Pancreas (tissue), 10 donors: ENCODE measurements at places on chromosomes 1 and 21.

- DNase-seq, result no peak
Measured at GRCh38 chr1:188517139-188517538, 1688.4 kb downstream of the PLA2G4A start.

DNA sequence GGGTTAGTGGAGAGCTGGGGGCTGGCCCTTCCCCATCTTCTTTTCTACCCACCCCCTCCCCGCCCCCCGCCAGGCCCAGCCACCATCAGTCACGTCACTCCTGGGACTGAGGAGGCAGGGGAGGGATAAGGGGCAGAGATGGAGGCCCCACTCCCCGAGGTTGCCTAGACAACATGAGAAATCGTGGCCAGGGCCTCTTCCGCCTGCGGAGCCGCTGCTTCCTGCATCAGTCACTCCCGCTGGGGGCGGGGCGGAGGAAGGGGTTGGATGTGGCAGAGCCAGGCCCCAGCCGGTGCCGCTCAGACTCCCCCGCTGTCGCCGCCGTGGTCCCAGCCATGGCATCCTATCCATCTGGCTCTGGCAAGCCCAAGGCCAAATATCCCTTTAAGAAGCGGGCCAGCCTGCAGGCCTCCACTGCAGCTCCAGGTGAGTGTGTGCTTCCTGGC lies 1.2 kb downstream of the AMPD2 start:
- peak; percentile 86 for DNase-seq

DNA sequence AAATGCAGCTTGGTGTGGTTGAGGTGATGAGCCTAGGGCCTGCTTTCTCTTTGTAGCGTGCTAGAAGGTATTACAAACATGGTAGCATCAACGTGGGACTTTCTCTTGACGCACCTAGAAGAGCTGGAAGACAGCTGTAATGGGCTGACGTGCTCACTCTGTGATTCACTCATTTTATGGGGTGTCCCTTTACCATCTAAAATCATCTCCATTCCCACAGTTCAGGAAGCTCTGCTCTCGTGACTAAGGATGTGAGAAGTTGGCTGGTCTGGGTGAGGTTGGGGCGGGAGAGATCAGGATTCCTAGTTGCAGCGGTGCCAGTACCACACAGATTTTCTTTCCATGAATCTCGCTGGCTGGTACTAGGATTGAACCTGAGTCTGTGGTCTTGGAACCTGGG lies 4.2 kb downstream of the HTR6 start:
- DNase-seq, result no peak

- no peak for DNase-seq
Measured at GRCh38 chr1:6703016-6703415, 1.4 kb upstream of the DNAJC11 start.

- peak; percentile 63 for DNase-seq
Measured at GRCh38 chr1:2274231-2274928, 46.3 kb downstream of the SKI start.
